Muscle of leg (tissue), 16 donors: ENCODE measurements at places on chromosomes 16 and 17. TPM values are rescaled to one million over a fixed set of nuclear protein-coding genes. Genes with fewer than 3 reads are reported as not detected.

The ZSCAN10 gene
- polyA plus RNA-seq: 0.15 TPM

The FBXO39 gene
- polyA plus RNA-seq: not detected

The RAB26 gene
- 3.4 TPM for polyA plus RNA-seq

The ITGB3 gene
- 16.7 TPM for polyA plus RNA-seq

The MYO15A gene
- polyA plus RNA-seq: 1.4 TPM

The MVD gene
- polyA plus RNA-seq: 33.7 TPM

The PRR15L gene
- not detected for polyA plus RNA-seq

The KCNH6 gene
- polyA plus RNA-seq: not detected

The IRF8 gene
- polyA plus RNA-seq: 5.8 TPM

The SPIRE2 gene
- polyA plus RNA-seq: 3.2 TPM

The SLC9A5 gene
- 1.2 TPM for polyA plus RNA-seq

The IKZF3 gene
- 0.32 TPM for polyA plus RNA-seq

The COPS3 gene
- polyA plus RNA-seq: 69.3 TPM

The RFNG gene
- 31.5 TPM for polyA plus RNA-seq

The GPR142 gene
- polyA plus RNA-seq: 0.16 TPM

The SEPTIN1 gene
- 4.3 TPM for polyA plus RNA-seq

The ADAMTS18 gene
- 0.91 TPM for polyA plus RNA-seq

The CCL17 gene
- polyA plus RNA-seq: not detected
